ENCODE measurements at places on chromosomes 2 and 18.

- DNase-seq: no peak
These were observed 868 bp downstream of the HSBP1L1 start for GRCh38 chr18:79965119-79965902.

- DNase-seq: no peak
These were observed 67.7 kb downstream of the SLC40A1 start for GRCh38 chr2:189512879-189513278.

GRCh38 chr2:58612973-58613372 is 371.8 kb upstream of the FANCL start:
- DNase-seq: no peak

DNA sequence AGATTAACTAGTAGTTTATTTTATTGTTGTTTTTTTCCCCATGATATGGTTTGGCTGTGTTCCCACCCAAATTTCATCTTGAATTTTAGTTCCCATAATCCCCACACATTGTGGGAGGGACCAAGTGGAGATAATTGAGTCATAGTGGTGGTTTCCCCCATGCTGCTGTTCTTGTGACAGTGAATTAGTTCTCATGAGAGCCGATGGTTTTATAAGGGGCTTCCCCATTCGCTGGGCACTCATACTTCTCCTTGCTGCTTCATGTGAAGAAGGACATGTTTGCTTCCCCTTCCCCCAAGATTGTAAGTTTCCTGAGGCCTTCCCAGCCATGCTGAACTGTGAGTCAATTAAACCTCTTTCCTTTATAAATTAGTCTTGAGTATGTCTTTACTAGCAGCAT is 36.5 kb downstream of the GALNT14 start:
- DNase-seq: no peak

DNA sequence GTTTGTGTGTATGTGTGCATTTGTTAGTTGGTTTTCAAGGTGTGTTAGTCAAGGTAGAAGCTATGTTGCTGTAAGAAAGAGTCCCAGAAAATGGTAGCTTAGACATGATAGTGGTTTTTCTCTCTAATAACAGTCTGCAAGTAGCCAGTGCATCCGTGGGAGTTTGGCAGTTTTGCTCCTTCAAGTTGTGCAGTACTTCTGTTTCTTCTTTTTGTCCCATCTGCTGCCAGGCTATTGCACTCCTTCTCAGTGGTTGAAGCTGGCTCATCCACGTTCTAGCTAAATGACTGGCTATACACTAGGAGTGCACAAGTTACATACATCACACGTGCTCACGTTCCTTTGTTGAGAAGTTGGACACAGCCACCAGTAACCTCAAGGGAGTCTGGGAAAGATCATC is 134.7 kb downstream of the ASXL3 start:
- no peak for DNase-seq

- no peak for DNase-seq
These were observed 37.6 kb upstream of the GPR17 start for GRCh38 chr2:127608061-127609030.

DNA sequence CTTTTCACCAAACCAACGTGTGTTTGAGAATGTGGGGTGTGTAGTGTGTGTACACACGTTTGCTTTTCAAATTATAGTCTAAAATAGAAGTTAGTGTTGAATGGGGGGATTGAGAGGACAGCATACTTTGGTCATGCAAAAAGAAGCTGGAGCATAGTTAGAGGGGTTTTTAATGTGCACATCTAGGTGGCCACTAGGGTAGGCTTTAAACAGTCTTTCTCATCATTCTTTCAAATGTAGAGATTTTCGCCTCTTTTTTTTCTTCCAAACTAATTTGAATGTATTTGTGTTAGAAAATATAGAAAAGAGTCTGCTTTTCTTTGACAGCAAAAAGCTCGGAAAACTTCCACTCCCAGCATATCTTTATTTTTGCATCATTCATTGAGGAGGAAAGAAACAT is 165.2 kb upstream of the MYO3B start:
- no peak for DNase-seq

- no peak for DNase-seq
These were observed 32.3 kb downstream of the SCTR start for GRCh38 chr2:119491776-119492525.

DNA sequence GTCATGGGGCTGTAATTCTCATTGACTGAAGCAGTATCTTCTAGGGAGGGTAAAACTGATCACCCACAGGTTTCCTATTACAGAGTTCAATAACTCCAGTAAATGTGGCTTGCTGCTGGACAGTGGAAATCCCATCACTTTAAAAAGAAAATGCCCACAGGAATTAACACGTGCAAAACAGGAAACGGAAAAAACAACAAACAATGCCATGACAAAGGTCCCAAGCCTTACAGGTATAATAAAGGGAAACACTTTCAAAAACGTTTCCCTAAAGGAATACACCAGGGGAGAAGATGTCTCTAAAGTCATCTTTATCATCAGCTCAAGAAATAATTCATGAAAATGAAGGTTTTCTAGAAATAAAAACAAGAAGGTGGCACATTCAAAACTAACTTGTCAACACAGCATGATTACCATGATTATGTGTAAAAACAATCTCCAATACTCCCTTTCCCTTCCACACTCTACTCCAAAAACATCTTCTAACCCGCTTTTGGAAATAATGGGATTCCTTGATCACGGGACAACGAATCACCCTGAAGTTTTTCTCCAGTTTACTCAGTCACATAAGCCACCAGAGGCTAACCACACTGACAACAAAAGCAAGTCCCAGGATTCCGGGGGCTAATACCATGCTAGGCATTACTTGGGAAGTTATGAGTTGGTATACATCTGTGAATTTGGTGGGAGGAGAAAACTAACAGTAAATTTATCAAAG is 167.9 kb downstream of the TCF4 start:
- DNase-seq: no peak
